ENCODE measurements at places on chromosomes 1 and 21. TPM values are rescaled to one million over a fixed set of nuclear protein-coding genes. Genes with fewer than 3 reads are reported as not detected.

Gene CENPF
- polyA plus RNA-seq: 75.1 TPM

Gene HFM1
- 6.0 TPM for polyA plus RNA-seq

Gene KCNAB2
- 5.5 TPM for polyA plus RNA-seq

Gene OR14A16
- not detected for polyA plus RNA-seq

Gene S100A3
- polyA plus RNA-seq: 0.86 TPM

Gene AK5
- 0.97 TPM for polyA plus RNA-seq

Gene C1orf21
- 26.8 TPM for polyA plus RNA-seq

- no peaks in the 10 kb centered on the region for H3K4me1 ChIP-seq
- no peaks in the 10 kb centered on the region for H3K27me3 ChIP-seq
- no peak overlapping the region for H3K4me3 ChIP-seq
- no peak overlapping the region for H3K27ac ChIP-seq
Observed at GRCh38 chr1:52216907-52217458, 75.1 kb downstream of the ZFYVE9 start.

DNA sequence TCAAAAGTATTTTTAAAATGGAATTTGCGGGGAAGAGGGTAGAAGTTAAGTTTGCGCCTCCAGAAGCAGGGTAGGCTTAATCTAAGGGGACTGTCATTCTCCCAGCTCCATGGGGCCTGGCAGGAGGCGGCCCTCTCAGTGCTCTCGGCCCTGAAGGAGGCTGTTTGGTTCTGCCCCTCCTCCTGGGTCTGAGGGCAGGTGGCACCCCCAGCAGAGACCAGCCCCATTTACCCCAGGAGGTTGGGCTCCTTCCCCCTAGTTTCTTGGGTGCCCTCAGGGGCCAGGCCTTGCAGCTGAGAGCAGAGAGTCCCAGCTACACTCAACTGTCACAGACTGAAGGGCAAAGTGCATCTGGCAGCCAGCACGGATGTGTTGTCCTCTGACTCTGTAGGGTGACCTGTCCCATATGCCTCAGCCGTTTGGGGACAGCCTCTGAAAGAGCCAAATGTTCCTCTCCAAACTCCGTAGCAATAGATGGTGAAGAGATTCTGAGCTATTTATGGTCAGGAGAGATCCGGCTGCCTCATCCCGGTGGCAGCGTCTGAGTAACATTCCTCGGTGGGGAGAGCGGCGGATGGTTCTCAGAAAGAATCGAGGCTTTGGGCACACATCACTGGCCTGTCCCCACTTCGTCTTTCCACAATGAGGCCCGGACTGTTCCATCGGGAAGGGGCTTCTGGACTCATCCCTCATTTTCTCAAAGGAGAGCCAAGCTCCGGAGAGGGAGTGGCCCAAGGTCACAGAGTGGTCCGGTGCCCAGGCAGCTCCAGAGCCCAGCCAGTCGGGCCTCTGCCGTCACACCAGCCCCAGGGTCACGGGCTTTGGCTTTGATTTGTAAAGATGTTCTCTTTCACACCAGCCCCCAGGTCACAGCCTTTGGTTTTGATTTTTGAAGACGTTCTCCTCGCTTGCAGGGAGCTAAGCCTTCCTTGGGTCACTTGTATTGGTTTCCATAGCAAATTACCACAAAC is 424.2 kb upstream of the VAMP3 start:
- peak overlapping the region; percentile 3 for H3K27ac ChIP-seq
- no peaks in the 10 kb centered on the region for H3K36me3 ChIP-seq
- H3K27me3 ChIP-seq: no peaks in the 10 kb centered on the region
- H3K4me1 ChIP-seq: peaks cover 12% of the 10 kb centered on the region
- no peak for DNase-seq

DNA sequence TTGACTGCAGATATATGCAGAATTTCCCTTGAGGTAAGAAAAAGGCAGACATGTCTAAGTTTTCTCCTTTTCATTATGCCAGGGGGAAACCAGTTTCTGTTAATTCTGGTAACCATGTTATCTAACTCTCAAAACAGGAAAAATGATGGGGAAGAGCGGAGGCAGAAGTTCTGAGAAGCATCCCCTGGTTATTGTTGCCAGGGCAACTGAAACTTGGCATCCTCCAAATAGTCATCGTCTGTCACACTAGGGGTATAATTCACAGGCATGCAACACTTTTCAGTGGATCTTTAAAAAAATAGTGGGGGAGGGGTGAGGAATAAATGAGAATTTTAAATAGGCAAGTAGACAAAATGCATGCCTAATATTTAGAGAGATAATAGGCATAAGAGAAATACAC is 715.3 kb upstream of the CXADR start:
- no peak for DNase-seq
- no peaks in the 10 kb centered on the region for H3K36me3 ChIP-seq
- no peak overlapping the region for H3K27ac ChIP-seq
- H3K4me1 ChIP-seq: no peaks in the 10 kb centered on the region

DNA sequence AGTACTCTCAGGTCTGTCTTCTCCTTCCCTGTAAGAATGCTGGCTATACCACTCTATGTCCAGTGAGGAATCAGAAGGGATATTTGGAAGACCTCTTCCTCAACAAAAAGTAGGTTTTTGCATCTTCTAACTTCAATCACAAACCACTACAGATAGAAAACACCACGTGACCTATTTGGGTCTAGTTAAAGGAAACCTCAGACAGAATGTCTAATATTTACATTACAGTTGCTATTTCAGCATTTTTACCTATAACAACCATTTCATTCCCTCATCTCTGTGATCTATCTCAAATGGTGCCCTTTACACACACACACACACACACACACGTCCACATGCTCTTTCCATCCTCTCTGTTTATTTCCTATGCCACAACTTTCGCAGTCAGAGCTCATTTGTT is 7.9 kb upstream of the ADORA3 start:
- no peak overlapping the region for H3K27ac ChIP-seq
- no peaks in the 10 kb centered on the region for H3K36me3 ChIP-seq
- DNase-seq: no peak

DNA sequence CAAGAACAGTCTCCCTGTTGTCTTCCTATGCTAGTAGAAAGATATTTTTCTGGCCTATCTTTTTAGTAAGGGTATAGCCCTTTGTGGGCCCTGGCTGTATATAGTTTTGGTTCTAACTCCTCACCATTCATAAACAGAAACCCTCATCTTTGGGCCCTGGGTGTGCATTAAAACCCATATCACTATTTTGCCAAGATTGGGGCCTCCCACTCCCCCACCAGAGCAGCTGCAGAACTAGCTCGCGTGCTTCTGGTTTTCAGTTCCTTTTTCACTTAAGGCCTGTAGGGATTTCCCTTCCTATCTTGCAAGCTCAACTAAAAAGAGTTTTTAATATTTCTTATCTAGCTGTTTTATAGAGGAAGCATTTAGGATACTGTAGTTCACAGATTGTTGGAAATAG is 106.4 kb downstream of the RGL1 start:
- H3K4me3 ChIP-seq: no peak overlapping the region
- H3K36me3 ChIP-seq: peaks cover 68% of the 10 kb centered on the region
- H3K27ac ChIP-seq: no peak overlapping the region
- DNase-seq: no peak

- H3K27me3 ChIP-seq: no peaks in the 10 kb centered on the region
- H3K4me3 ChIP-seq: no peak overlapping the region
- no peaks in the 10 kb centered on the region for H3K36me3 ChIP-seq
- H3K4me1 ChIP-seq: peaks cover 33% of the 10 kb centered on the region
- peak; percentile 59 for DNase-seq
Observed at GRCh38 chr1:10514490-10515235, 39.9 kb downstream of the PEX14 start.

DNA sequence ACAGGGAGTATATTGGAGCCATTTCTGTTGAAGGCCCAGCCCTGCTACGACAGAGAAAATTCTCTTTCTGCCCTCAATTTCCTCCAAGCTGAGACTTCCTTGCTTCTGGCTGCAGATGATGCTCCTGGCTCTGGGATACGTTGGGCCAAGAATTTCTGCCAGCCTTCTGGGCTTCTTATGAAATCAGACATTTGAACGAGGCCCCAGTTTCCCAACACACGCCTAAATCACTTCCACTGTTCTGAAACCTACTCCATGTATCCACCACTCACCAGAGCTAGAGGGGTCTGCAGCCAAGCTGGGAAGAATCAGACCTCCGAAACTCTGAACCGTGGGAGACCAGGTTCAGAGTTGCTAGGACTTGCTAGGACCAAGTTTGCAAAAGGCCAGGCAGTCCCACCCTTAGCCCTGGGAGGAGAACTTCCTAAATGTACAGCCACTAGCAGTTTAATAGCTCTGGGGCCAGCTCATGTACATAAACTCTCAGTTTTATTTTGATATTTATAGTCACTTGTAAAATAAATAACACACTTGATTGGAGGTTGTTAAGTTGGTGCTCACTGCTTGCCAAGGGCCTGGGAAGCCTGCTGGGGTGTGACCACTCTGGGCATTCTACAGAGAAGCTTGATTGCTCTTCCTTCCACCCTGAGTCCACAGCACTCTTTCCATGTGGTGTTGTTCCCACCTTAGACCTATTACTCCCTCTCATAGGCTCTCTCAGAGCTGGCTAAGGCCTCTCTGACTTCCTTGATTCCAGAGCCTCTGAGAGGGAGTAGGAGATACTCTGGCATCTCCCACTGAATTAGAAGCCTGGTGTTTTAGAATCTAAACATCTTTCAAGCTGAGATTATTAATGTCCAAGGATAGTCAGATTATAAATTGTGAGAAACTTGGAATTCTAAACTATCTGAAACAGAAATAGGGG is 83.4 kb upstream of the TRABD2B start:
- no peak overlapping the region for H3K27ac ChIP-seq
- no peaks in the 10 kb centered on the region for H3K27me3 ChIP-seq
- no peaks in the 10 kb centered on the region for H3K36me3 ChIP-seq
- no peak for DNase-seq
- no peaks in the 10 kb centered on the region for H3K4me1 ChIP-seq
- H3K4me3 ChIP-seq: no peak overlapping the region

DNA sequence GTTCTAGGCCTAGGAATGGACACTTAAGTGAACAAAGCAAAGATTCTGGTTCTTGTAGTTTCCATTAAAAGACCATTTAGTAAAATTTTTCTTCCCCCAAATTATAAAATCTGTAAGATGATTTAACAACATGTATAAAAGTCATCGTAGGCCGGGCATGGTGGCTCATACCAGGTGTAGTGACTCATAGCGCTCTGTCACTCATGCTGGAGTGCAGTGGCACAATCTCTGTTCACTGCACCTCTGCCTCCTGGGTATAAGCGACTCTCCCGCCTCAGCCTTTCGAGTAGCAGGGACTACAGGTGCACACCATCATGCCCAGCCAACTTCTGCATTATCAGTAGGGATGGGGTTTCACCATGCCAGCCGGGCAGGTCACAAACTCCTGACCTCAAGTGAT is 9.1 kb downstream of the ASPM start:
- DNase-seq: no peak
- no peak overlapping the region for H3K4me3 ChIP-seq
- H3K27me3 ChIP-seq: no peaks in the 10 kb centered on the region

DNA sequence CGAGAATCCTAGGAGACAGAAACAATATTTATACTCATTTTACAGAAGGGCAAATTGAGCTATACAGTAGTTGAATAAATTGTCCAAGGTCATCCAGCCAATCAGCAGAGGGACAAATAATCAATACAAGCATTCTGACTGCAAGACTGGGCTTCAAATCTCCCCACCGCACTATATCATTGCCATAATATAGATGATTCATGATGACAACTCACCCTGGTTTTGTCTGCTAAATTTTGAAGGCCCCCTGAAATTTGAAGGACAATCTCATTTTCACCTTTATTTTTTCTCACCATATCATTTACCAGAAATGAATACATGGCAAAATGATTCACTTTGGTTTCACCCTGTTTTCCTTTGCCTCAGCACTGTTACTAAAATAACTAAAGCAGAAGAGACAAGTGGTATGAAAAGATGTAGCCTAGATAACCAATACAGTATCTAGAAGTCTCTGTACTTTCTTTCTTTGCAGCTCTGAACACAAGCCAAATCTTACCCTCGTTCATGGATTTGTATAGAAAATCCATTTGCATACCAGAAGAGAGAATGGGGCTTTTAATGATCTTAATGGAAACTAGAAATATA is 292.5 kb downstream of the TTLL7 start:
- H3K4me1 ChIP-seq: no peaks in the 10 kb centered on the region
- H3K4me3 ChIP-seq: no peak overlapping the region
- H3K36me3 ChIP-seq: no peaks in the 10 kb centered on the region
- H3K27ac ChIP-seq: no peak overlapping the region

GRCh38 chr1:150072959-150073358 is 5.4 kb downstream of the VPS45 start:
- no peaks in the 10 kb centered on the region for H3K27me3 ChIP-seq
- no peak overlapping the region for H3K27ac ChIP-seq
- no peak for DNase-seq
- H3K4me1 ChIP-seq: peaks cover 5% of the 10 kb centered on the region
- no peak overlapping the region for H3K4me3 ChIP-seq

- DNase-seq: no peak
- H3K4me3 ChIP-seq: no peak overlapping the region
- H3K36me3 ChIP-seq: no peaks in the 10 kb centered on the region
- H3K27ac ChIP-seq: no peak overlapping the region
Observed at GRCh38 chr1:206785182-206785765, 13.0 kb upstream of the IL10 start.

GRCh38 chr1:170556917-170557316 is 25.0 kb downstream of the GORAB start:
- no peak overlapping the region for H3K4me3 ChIP-seq
- H3K36me3 ChIP-seq: peaks cover 11% of the 10 kb centered on the region
- no peaks in the 10 kb centered on the region for H3K4me1 ChIP-seq
- no peaks in the 10 kb centered on the region for H3K27me3 ChIP-seq
- DNase-seq: no peak

DNA sequence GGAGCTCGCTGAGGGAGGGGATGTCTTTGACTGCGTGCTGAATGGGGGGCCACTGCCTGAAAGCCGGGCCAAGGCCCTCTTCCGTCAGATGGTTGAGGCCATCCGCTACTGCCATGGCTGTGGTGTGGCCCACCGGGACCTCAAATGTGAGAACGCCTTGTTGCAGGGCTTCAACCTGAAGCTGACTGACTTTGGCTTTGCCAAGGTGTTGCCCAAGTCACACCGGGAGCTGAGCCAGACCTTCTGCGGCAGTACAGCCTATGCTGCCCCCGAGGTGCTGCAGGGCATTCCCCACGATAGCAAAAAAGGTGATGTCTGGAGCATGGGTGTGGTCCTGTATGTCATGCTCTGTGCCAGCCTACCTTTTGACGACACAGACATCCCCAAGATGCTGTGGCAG is 1.4 kb downstream of the TSSK3 start:
- no peak for DNase-seq
- no peak overlapping the region for H3K27ac ChIP-seq
- H3K4me1 ChIP-seq: peaks cover 7% of the 10 kb centered on the region
- H3K27me3 ChIP-seq: no peaks in the 10 kb centered on the region
- H3K4me3 ChIP-seq: no peak overlapping the region
- H3K36me3 ChIP-seq: peaks cover 21% of the 10 kb centered on the region

All from cardiac muscle cell (in vitro differentiated cells and primary cell).